ENCODE measurements at places on chromosomes 7 and 10.
A peak's percentile ranks its signal among the peaks of the same experiment; 100 is the strongest.

GRCh38 chr7:158549616-158550393 is 37.8 kb downstream of the PTPRN2 start:
- DNase-seq = no peak

GRCh38 chr7:47866120-47866519 is 82.1 kb downstream of the PKD1L1 start:
- DNase-seq = no peak

DNA sequence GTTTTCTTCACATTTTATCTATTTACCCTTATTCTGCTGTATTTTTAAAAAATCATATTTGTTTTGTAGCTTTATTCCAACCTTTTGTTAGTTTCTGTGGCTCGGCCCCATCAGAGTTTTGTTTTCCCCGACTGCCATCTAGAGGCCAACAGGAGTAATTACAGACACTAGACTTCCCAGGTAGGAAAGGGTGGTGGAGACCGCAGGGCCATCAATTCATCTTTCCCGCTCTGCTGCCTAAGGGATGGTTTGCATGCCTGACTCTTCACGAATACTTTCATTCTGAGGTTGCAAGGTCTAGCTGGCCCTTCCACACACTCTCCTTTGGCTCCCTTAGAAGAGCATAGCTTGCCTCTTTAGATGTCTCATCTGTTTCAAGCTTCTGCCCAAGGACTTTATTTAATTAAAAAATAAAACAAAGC is 38.3 kb downstream of the LYZL2 start:
- DNase-seq = peak; percentile 31

GRCh38 chr10:91589658-91590035 is 43.2 kb downstream of the PPP1R3C start:
- DNase-seq = no peak

DNA sequence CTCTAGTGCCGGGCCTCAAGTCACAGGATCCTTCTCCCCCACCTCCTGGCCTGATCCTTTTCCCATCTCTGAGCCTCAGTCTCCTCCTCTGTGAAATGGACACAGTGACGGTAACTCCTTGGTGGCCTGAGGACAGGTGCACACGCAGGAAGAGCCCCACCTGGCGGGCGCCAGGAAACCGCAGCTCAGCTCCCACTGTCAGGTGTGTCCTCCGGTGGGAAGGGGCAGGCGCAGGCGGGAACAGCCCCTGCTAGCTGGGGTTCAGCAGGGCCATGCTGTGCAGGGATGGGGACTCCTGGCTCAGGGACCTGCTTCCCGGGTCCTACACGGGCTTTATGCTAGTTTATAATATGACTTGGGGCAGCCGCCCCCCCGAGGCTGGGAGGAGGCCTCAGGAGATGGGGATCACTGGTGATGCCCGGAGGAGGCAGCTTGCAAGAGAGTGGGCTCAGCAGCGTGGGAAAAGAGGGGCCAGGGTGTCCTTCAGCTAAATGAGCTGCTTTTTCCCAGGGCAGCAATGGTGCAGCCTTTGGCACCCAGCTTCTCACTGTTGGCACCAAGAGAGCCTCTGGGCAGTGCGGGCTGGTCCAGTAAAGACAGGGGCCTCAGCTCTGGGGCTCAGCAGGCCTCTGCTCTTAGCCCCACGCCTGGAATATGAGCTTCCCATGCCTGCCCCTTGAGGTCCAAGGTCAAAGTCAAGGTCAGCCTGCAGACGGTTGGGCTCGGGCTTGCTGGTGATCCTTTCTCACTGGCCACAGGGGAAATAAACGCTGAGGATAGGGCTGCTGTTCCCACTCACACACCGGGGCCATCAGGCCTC is 68.0 kb upstream of the FAM20C start:
- DNase-seq = no peak

GRCh38 chr7:4266270-4267040 is 415.6 kb upstream of the FOXK1 start:
- DNase-seq = no peak

Data from astrocyte of the cerebellum (primary cell).